ENCODE measurements at places on chromosomes 2 and 18.
A peak's percentile ranks its signal among the peaks of the same experiment; 100 is the strongest.

DNA sequence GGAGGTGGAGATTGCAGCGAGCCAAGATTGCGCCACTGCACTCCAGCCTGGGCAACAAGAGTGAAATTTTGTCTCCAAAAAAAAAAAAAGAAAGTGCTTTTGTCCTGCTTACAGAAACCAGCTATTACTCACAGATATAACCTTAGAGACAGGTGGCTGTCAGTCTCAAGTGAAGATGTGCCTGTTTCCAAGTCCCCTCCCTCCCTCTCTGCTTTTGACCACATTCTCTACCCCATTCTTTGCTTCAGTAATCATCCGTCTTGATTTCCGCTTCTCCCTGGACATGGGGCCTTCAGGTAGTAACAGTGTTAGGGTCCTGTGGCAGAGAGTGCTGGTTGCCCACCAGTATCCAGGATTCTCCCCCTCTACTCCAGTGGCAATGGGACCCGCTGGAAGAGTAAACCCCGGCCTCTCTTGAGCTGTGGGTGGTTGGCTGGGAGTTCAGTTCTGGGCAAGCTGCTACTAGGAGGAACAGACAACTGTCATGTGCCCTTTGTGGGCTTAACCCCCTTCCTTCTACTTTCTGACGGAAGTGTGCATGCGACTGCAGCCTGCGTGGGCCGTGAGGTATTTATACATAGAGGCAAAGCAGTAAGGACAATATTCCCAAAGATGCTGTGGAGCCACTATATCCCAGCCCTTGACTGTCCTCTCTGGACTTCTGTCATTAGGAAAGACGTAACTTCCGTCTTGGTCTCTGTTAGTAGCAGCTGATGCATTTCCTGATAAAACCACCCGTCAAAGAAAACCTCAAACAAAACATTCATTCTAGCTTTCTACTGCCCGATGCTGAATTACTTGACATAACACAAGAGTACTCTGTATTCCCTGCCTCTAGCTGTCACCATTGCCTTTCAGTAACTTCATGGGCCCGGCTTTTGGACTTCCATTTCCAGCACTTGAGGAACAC lies 17.8 kb downstream of the PDCL3 start:
- DNase-seq, result peak; percentile 28

- no peak for DNase-seq
Measured at GRCh38 chr2:148517822-148518221, 126.7 kb upstream of the EPC2 start.

- DNase-seq, result no peak
Measured at GRCh38 chr18:47313901-47314300, 62.4 kb upstream of the SKOR2 start.

GRCh38 chr18:58853561-58853960 lies 11.1 kb upstream of the ZNF532 start:
- no peak for DNase-seq

GRCh38 chr18:10057894-10058791 lies 144.3 kb downstream of the VAPA start:
- DNase-seq, result no peak

DNA sequence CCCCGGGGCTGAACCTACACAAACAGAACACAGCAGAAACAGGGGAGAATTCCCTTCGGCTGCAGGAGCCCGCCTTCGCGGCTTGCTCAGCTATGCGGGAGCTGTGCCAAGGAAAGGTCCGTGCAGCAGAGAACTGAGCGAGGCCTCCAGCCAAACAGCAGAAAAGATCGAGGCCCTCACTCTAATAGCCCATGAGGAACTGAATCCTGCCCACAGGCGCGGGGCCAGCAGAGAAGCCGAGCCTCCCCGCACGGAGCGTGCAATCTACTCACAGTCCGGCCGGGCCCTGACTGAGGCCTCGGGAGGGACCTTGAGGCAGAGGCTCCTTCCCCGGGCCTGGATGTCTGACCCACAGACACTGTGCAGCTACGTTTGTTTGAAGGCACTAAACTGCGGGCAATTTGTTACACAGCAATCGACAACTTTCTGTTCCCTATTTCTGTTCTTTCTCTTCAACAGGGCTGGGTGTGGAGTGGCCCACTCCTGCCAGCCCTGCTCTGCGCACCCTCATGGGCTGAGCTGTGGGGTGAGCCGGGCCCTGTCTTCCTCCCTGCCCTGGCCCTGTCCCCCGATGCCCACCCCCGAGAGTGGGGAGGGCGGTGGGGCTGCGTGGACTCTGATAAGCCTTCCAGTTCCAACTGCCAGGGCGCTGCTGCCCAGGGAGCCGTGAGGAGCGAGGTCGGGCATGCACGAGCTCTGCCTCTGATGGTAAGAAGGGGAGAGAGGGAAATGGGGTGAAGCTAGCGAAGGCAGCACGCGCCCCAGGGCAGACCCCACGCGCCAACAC lies 13.7 kb downstream of the HES6 start:
- no peak for DNase-seq

DNA sequence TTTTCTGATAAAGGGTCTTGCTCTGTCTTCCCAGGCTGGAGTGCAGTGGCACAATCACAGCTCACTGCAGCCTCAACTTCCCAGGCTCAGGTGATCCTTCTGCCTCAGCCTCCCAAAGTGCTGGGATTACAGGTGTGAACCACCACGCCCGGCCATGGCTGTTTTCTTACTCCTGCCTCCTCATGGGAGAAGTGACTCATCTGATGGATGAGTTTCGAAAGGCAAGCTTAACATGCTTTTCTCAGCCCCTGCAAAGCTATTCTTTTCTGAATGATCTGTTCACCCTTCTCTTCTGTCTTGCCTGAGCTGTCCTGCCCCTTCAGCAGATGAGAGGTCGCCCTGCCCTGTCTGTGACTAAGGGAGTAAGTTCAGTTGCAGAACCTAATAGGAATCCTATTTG lies 929 bp upstream of the CREG2 start:
- DNase-seq, result no peak

DNA sequence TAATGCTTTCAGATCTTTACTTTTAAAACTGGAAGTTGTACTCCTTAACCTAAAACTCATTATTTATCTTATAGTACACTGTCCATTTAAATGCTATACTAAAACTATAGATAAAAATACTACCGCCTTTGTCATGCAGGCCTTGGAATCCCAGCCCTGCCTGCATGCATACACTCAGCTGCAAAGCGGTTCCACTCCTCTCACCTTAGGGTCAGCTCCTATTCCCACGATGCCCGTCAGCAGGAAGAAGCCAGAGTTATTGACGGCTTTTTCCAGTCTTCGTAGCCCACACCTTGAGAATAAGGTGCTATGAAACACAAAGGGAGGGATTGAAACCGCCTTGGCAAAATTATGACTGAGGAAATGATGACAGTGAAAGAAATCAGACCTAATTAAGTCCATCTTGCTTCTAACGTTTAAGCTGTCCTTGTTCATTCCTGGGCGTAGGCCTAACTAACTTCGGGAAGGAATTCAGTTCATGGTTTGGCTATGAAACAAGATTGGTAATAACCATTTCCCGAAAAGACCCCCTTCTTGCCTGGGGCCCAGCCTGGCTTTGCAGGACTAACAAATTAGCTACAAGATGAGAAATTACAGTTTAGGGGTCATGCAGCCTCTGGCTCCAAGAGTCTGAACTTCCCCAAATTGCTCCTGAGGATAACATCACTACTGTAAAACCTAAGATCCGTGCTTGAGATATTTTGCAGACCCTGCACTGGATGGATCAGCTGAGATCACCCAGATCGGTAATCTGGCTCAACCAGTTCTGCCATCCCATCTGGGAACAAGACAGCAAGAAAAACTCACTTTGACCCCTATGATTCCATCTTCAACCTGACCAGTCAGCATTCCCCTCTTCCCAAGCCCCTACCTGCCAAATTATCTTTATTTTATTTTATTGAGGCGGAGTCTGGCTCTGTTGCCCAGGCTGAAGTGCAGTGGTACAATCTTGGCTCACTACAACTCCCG lies 17.1 kb downstream of the EPB41L5 start:
- DNase-seq, result no peak

GRCh38 chr2:222526480-222527277 lies 102.3 kb downstream of the SGPP2 start:
- DNase-seq, result no peak

GRCh38 chr18:28177828-28178635 lies 1.1 kb upstream of the CDH2 start:
- DNase-seq, result no peak

- no peak for DNase-seq
Measured at GRCh38 chr18:74694436-74694835, 96.8 kb downstream of the ZNF407 start.

DNA sequence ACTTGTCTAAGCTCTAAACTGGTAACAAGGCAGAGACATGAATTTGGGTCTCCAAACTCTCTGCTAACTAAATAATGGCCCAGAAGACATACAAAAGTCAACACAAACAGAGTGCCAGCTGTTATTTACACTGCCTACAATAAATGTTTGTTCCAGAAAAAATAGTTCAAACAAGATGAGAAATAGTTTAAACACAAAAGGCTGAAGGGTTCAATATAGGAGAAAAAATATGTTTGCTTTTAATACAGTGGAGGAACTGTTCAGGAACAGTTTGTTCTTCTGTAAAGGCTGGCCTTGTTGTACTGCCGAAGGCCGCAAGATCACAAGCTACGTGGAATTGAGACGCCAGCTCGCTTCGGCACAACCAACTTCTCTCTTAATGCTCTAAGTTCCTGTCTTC lies 74.6 kb downstream of the AFF3 start:
- no peak for DNase-seq

GRCh38 chr2:9756692-9757250 lies 86.5 kb upstream of the TAF1B start:
- no peak for DNase-seq

- DNase-seq, result no peak
Measured at GRCh38 chr2:199798831-199799580, 52.0 kb downstream of the FTCDNL1 start.

GRCh38 chr2:220787251-220787650 lies 784.9 kb downstream of the EPHA4 start:
- no peak for DNase-seq

DNA sequence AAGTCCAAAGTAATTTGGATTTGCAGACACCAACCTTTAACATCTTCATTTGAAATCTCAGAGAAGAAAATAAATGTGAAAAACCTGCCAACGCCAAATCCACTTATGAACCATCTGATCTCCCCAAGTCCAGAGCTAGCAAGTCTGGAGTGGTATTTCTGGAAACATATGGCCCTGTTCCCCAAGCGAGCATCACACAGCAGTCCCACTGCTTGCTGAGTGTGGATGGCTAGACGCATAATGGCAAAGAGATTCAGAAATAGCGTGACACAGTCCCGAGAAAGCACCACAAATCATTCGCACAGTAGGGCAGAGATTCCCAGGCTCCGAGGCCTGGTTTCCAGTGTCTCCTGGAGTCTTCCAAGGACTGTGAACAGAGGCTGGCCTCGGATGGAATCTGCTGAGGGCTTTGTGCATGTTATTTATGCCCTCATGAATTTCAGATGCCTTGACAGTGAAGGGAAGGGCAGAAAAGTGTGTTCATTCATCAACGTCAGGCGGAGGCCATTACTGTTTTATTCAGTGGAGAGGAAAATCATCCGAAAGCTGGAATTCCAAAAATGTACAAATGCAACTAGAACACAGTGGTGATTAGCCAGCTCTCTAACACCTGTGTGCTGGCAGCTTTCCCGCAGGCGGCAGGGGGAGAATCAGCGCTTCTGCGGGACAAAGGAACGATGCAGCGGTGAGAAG lies 417.0 kb downstream of the EIPR1 start:
- DNase-seq, result no peak

GRCh38 chr2:220585241-220585640 lies 957.8 kb downstream of the SLC4A3 start:
- no peak for DNase-seq

- no peak for DNase-seq
Measured at GRCh38 chr2:179890666-179891065, 29.3 kb upstream of the ZNF385B start.

DNA sequence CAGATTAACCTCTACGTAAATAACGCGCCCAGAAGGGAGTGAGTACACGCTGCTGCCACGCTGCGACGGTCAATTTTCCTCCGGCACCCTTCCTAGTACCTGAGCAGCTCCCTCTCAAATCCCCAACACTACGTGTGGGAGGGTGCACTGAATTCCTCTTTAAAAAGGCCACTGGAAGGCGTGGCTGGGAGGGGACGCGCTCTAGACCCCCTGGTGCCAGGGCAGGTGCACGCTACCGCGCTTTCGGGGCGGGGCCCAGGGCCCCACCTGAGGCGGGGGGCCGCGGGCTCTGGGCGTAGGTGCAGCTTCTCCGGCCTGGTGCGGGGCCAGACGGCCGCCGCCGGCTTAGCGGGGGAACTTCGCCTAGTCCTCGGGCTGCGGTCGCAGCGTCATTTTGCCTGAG lies 668 bp upstream of the ANKRD12 start:
- peak; percentile 53 for DNase-seq

GRCh38 chr2:127048618-127048935 lies 58.4 kb downstream of the BIN1 start:
- DNase-seq, result no peak

DNA sequence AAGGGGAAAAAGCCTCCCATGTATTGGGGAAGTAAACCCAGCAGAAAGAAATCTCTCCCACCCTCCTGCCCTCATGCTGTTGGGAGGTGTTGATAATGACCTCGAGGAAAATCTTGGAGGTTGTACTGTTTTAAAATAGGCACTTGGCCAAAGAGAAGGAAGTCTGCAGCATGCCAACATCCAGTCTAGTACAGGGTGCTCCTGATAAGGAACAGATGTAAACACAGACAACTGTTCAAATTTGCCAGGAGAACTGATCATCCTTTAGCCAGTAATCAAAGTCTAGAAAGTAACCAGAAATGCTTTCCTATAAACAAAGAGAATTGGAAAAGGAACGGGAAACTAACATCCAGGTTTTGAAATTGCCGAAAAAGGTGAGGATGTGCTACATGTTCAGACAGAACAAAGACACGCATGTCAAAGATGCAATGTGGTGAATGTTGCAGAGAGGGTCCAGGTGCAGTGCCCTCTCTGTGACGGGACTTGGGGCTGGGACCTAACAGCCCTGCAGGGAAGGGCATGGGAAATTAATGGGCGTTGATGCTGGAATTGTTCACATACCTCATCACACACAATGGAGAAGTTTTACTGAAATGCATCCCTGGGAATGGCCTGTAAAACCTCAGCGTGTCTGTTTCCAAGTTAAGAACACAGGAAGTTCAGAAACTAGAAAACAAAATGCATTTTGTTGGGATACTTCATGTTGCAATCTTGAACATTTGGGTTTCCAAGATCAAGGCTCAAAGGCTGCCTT lies 125.7 kb upstream of the RND3 start:
- no peak for DNase-seq

DNA sequence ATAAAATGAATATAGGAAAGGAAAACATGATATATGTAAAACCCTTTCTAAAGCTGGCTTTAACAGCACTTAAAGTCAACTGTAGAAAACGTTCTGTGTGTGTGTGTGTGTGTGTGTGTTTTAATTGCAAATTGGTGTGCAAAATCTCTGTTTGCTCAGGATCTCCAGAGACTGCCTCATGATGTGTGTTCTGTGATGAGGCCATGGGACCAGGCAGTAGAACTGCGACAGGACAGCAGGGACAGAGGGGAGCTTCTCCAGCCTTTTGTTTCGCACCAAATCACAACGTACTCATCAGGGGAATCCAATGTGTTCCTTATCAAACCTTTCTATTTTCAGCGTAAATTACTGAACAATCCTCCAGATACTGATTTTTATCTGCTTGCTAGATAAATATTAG lies 66.7 kb downstream of the NXPH2 start:
- no peak for DNase-seq

Data from activated T-helper 1 cell treated with Interleukin-2 at 50 U/mL for 16 hours (primary cell).